Activated CD8-positive, alpha-beta memory T cell treated with anti-CD3 and anti-CD28 coated beads, Interleukin-2, amount 50 U/mL, for 48 hours (primary cell): ENCODE measurements at places on chromosomes 4 and X.

DNA sequence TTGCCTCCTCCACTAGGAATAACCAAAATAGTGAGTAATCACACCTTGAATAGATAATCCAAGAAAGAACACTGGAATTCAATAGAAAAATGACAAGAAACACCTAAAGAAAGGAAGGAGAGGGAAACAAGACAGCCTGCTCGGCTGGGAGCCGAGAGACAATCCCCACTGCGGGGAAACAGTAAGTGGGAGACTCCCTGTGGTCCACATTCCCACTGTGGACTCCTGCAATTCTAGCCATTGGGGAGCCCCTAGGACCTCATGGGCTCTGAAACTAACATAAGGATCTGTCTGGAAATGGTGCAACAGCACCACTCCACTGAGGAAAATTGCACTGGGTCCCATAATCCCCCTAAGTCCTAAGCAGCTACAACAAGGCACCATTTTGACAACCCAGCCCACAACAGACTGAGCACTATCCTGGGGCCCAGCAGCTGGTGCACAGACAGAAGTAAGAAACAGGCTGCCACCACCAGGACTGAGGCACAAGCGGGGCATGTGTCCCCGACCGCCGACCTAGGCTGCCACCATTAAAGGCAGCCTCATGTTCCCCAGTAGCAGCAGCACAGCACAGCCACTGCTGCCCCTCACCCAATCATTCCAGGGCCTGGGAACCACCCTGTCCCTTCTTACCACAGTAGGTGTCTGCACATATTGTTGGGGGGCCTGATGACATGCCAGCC is 14.2 kb downstream of the LRBA start:
- peak; percentile 41 for DNase-seq

- DNase-seq = peak; percentile 49
Measured at GRCh38 chr4:5979981-5980380, 38.2 kb downstream of the C4orf50 start.

DNA sequence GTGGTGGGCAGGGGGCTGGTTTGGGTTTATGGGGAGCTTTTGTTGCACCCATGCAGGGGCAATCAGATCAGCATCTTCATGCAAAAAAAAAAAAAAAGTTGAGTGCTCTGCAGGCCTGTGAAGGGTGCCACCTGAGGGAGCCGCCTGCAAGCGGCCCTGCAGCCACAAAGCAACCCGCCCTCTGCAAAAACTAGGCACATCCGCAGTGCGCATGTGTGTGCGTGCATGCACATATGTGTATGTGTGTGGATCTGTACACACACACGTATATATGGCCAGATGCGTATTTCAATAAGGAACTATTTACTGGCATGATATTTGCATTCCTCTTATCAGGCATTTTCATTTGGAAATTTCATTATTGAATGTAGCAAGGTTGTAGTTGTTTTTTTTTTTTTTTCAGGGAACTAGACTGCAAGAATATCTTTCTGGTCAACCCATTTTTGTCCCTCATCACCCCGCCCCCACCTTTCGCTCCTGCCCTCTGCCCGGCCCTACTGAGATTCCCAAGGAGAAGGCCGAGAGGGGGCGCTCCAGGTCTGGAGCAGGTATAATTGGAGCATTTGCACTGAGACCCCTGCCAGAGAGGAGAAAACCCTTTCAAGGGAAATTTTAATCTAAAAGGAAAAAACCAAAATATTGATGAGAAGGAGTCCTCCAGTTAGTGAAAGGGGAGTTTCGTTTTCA is 18.1 kb downstream of the CCNQ start:
- no peak for DNase-seq

- DNase-seq = no peak
Measured at GRCh38 chrX:8323356-8323755, 141.3 kb upstream of the VCX3B start.

- DNase-seq = peak; percentile 55
Measured at GRCh38 chr4:79917246-79917645, 155.8 kb downstream of the ANTXR2 start.
